ENCODE measurements at places on chromosomes 2 and 18.

DNA sequence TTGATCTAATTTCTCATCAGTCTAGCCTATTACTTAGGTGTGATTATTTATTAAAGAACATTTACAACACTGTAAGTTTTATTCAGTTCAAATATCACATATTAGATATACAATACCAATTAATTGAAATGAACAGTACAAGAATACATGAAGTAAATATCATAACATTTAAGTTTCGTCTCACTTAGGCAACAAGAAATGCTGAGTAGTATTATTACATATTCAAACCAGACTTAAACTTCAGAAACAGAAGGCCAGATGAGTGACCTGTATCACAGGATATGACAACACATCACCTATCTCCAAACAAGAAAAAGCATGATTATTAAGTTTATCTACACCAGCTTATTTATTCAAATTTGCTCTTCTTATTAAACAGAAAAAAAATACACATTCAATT, 48.9 kb downstream of the LONRF2 start:
- DNase-seq = no peak

- no peak for DNase-seq
These were observed 181.0 kb downstream of the DYM start for GRCh38 chr18:49279487-49279886.

- no peak for DNase-seq
These were observed 53.9 kb downstream of the RTTN start for GRCh38 chr18:70151614-70152013.

DNA sequence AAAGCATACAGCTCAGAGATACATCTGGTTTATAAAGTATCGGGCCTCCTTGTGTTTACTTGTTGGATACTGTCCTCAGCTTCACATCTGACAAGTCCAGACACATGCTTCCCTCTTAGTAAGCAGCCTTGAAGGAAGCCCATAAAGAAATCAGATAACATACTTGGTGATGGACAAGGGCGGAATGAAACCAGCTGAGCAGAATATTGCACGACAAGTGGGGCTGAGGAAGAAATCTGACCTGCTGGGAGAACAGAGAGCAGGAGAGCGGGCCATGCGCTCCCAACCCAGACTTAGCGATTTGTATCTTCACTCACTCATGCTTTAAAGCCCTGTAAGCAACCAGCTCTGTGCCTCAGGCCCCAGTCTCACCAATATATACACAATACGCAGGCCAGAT, 208.4 kb downstream of the CDH20 start:
- DNase-seq = no peak

DNA sequence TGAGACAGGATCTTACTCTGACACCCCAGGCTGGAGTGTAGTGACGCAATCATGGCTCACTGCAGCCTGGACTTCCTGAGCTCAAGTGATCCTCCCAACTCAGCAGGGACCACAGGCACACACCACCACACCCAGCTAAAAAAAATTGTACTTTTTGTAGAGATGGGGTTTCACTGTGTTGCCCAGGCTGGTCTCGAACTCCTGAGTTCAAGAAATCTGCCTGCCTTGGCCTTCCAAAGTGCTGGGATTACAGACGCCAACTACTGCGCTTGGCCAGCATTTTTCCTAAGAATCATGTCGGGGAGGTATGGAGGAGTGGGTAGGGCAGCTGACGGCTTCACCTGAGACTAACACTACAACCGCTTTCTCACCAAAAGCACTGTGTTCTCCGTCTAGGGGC, 50.4 kb downstream of the CYP26B1 start:
- no peak for DNase-seq

DNA sequence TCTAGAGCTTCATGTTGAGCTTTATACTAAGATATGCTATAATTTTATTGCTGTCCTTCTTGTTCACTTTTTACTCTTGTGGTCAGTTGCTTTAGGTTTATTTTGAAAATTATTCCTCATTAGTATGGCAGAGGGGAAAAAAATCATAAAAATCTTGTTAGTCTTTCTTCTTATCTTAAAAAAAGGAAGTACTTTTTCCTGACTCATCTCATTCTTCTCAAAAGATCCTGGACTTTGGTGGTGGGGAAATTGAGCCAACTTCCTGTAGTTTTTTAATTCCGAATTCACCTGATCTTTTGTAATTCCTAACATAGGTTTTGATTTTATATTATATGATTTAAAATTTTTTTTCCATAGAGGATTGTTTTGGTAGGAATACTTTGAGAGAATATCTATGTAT, 3.8 kb downstream of the SLC4A1AP start:
- no peak for DNase-seq

DNA sequence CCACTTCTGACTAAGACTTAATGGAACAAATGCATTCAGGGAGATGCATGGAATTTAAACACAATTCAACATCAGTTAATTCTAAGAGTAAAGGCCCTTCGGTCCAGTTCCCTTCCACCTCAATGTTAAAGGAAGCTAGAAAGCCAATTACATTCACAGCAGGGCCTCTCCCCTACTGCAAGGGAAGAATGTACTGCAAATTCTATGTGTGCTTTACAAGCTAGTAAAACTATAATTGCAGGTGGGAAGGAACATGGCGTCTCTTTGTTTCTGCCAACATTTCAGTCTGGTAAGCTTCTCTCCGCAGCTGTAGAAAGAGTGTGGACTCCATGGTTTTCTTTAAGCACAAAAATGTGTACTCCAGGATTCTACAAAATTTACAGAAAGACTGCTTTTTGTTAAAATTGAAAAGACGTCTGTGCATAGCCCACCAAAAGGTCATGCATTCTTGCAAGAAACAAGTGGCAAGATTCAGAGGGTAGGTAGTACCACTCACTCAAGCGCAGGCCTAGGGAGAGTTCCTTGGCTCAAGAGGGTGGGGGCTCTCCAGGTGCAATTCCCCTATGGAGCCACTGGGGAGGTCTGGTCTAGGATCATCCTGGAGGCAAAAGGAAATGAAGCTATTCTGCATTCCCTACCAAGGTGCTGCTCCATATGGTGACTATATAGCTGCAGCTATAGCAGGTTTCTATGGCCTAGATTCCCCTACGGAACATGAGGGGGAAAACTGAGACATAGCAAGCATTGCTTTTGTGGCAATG, 127.0 kb upstream of the FZD5 start:
- no peak for DNase-seq

DNA sequence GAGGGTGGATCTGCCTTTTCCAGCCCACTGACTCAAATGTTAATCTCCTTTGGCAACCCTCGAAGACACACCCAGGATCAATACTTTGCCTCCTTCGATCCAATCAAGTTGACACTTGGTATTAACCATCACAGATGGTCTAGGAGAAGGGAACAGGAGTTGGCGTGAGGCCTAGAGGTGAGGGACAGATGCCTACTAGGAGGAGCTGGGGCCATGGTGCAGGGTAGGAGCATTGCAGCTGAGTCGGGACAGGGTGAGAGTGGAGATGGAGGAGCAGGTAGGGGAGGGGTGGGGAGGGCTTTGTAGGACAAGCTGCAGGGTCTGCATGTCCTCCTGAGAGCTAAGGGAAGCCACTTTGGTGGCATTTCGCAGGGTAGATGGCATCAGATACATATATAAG, 140.0 kb downstream of the VAPA start:
- no peak for DNase-seq

DNA sequence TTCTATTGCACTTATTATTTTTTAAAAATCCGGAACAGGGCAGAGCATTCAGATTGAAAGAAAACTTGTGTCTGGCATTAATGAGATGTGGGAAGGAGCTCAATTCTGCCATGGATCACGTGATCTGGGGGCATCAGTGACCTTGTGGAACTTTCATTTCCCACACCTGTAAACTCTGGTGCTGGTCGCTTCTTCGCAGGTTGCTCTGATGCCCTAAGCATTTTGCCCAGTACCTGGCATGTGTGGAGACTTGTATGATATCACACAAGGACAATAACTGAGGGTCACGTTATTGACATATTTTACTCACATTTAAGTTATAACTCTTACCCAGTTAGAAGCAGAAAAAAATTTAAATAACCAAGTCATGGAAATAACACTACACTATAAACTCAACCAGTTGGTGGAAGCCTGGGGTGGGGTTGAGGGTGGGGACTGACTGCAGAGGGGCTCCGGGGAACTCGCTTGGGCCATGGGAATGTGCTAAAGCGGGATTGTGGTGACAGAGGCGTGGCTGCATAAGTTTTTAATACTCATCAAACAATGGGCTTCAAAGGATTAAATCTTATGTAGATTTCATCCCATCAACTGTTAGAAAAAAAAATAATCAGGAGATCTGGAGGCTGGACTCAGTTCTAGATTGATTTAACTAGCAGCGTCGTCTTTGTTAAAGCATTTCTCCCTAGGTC, 36.5 kb downstream of the ST3GAL5 start:
- DNase-seq = no peak

DNA sequence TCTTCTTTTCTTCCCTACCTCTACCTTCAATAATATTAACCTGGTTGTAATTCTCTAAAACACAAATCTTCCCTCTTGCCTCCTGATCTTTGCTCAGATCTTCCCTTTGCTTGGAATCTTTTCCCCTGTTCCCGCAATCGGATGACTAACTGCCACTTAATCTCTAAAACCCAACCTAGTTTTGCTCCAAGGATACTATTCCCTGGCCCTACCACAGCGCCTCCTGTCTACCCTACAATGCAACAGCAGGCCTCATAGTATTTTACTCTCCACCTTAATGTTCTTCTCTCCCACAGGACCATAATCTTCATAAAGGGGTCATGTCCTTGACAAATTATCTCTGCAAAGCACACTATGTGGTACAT, 246.8 kb upstream of the TNP1 start:
- no peak for DNase-seq

DNA sequence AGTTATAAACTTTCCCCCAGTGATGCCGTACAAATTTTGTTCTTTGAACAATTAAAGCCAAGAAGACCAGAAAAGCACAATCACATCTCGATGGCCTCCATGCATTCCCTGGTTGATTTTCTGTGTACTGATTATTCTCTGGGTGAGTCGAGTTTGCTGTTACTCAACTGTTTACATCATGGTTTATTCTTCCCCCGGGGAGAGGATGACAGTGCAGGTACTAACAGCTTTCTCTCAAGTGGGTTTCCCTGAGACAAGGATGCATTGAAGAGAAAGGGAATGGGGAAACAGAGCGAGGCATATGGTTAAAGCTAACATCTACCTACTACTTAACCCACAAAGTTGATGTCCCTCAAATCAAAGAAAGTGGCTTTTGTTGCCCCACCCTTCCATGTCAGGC, 410.8 kb upstream of the FANCL start:
- DNase-seq = no peak

DNA sequence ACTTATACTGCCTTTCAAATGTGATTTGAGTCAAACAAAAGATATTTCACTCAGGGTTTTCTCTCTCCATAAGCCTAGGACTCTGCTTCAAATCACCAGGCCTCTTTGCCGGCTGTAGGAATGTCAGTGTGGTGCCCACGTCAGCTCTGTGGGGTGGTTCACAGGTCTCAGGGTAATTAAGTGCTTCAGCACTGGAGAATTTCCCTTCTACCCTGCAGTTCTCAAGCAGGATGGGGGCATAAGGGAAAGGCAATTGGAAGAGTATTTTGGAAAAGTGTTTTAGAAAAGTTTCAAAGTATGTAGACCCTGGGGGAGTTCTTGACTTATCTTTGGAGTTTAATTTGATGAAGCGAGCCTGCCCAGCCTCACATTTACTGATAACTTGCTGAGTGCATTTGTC, 9.6 kb downstream of the CNGA3 start:
- no peak for DNase-seq

GRCh38 chr18:13597068-13597467, 129.3 kb downstream of the FAM210A start:
- no peak for DNase-seq

DNA sequence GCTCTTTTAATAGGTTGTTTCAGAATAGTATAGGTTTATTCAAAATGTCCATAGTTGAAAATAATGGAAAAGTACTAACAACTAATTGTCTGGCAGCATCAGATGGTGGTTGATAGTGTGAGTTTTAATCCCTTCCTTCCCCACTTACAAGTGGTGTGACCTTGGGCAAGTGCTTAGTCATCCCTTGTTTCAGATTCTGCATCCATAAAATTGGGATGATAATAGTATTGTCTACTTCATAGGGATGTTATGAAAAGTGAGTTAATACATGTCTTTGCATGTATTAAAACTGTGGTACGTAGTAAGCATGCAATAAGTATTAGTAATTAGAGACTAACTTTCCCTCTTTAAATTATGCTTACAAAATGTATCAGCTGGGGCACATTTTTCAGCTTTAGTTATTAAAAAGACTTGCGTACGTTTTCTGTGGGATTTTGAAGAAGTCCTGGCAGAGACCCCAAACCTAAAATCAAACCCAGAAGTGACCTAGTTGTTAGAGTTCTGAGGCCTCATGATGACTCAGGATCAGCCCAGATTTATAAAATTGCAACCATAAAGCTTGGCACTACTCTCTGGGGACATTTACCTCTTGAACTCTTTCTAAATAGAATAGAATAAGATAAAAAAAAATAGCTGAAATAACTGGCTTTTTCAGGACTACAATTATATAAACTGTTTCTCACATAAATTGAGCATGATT, 8.6 kb downstream of the ITGA4 start:
- DNase-seq = no peak

- no peak for DNase-seq
These were observed 20.5 kb downstream of the IL36A start for GRCh38 chr2:113025737-113026136.

DNA sequence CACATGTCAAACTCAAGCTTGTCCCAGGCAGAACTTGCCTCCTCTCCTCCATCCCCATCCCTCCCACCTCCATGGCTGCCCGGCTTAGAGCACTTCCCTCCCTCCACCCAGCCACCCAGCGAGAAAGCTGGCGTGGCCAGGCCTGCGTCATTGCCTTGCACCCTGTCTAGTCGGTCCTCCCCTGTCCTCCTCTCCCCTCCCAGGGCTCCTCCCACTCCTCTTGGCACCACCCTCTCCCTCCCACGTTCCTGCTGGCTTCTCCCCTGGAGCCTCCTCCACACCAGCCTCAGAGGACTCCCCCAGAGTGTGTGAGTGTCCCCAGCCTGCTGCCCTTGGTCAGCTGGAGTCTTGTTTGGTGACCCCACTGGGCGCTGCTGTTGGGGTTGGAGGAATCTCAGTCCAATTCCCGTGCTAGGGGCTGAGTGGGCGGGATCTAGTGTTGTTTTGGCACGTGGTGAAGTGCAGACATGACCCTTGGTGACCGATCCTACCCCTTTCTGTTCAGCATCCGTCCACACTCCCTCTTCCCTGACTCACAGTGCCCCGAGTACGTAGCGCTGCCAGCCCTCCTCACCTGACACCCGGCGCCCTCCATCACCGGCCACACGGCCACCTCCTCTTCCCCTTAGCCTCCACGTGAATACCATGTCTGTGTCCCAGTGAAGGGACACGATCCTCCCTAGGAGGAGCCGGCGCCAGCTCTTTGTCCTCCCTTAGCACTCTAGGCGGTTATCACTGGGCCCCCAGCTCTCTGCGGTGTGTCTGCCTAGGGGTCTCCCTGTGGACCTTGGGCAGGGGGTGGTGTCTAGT, 41.4 kb downstream of the ATP6V1C2 start:
- DNase-seq = no peak

- no peak for DNase-seq
These were observed 56.6 kb downstream of the THNSL2 start for GRCh38 chr2:88226754-88227153.

- DNase-seq = no peak
These were observed 48.0 kb upstream of the FAHD2A start for GRCh38 chr2:95354469-95354901.
